ENCODE measurements at places on chromosomes 16 and 17.

- no peak for DNase-seq
Measured at GRCh38 chr16:87681981-87682570, 79.8 kb downstream of the JPH3 start.

DNA sequence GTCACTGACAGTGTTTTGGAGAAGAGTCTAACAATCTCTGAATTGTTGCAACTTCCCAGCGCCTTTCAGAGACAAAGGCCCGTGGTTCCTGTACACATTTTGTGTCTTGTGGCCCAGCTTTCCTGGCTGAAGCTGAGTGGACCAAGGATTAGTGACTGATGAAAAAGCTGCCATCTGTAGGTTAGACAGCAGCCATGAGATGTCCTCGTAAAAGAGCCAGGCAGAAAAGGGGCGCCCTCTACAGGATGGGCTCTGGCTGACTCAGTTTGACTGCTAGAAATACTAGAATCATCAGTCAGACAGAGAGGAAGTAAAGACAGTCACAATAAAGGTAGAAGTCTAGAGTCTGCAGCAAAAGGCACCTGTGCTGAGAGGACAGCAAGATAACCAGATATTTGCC, 26.5 kb upstream of the NF1 start:
- peak; percentile 2 for DNase-seq

DNA sequence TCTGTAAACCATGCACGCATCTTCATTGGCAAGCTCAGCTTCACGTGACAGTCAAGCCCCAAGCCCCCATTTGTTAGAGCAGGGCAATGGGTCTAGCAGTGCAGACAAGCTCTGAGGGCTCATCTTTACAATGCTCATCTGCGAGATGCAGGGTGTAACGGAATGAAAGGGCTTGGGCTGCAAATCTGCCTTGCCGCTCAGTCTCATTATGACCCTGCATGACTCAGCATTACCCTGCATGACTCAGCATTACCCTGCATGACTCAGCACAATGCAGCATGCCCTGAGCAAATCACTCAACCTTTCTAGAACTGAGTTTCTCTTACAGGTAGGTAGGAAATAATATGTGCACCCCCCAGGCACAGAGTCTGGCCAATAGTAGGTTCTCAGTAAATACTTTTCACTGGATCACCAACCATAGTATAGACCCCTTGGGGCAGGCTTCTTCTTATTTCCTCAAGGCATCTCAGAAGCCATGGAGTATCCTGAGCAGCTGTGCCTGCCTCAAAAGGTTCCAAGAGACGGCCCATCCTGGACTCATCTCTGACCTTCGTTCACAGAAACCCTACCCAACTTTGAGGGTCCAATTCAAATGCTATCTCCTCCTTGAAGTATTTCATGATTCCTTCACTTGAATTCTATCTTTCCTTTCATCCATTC, 391.3 kb upstream of the CDH5 start:
- DNase-seq = no peak

GRCh38 chr17:17106756-17107155, 64.5 kb downstream of the MPRIP start:
- DNase-seq = no peak

DNA sequence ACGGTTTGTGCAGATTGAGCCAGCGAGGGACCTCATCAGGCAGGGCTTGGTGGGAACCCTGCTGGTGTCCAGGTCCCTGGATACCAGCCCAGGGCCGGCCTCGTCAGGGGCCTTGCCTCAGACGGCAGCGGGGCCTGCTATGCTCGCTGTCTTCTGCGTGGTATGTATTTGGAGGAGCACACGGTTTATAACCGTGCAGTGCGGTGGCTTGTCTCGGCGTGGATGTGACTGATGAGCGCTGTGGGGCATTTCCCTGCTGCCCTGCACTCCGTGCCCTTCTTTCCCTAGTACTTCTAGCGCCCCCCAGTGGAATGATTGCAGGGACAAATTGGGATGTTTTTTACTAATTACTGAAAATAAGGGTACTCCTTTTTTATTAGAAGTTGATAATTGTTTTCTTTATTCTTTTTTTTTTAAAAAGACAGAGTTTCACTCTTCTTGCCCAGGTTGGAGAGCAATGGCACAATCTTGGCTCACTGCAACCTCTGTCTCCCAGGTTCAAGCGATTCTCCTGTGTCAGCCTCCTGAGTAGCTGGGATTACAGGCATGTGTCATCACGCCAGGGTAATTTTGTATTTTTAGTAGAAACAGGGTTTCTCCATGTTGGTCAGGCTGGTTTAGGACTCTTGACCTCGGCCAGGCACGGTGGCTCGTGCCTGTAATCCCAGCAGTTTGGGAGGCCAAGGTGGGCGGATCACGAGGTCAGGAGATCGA, 15.3 kb downstream of the TBCD start:
- DNase-seq = no peak

- no peak for DNase-seq
Measured at GRCh38 chr17:68714676-68715075, 113.5 kb upstream of the FAM20A start.

GRCh38 chr17:17025621-17026020, 16.6 kb upstream of the MPRIP start:
- DNase-seq = no peak

GRCh38 chr17:59838052-59838916, 54.5 kb downstream of the TUBD1 start:
- DNase-seq = peak; percentile 29

GRCh38 chr16:69799611-69800031, 37.5 kb downstream of the WWP2 start:
- no peak for DNase-seq

- DNase-seq = no peak
Measured at GRCh38 chr17:10871914-10872313, 34.0 kb upstream of the PIRT start.

- no peak for DNase-seq
Measured at GRCh38 chr16:29876594-29877249, 13.7 kb upstream of the CDIPT start.

- no peak for DNase-seq
Measured at GRCh38 chr17:74217888-74218287, 4.5 kb downstream of the TTYH2 start.

- no peak for DNase-seq
Measured at GRCh38 chr16:29644338-29644857, 18.6 kb upstream of the SPN start.

DNA sequence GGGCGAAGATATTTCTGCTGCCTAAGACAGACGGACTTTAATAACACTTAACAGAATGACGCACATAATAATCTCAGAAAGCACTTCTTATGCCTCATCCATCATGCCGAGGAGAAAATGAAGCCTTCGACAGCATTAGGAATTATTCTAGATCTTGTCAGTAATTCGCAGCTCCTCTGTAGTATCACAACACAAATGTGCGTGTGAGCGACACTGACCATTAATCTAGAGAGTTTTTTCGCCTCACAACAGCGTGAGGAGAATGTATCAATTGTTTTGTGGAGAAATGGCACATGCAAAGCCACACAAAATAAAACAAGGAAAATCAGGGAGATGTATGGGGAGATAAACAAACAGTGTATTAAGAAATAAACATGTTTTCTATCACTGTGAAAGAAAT, 410.2 kb upstream of the PSMD7 start:
- no peak for DNase-seq

- no peak for DNase-seq
Measured at GRCh38 chr17:14289162-14289561, 11.7 kb upstream of the HS3ST3B1 start.

DNA sequence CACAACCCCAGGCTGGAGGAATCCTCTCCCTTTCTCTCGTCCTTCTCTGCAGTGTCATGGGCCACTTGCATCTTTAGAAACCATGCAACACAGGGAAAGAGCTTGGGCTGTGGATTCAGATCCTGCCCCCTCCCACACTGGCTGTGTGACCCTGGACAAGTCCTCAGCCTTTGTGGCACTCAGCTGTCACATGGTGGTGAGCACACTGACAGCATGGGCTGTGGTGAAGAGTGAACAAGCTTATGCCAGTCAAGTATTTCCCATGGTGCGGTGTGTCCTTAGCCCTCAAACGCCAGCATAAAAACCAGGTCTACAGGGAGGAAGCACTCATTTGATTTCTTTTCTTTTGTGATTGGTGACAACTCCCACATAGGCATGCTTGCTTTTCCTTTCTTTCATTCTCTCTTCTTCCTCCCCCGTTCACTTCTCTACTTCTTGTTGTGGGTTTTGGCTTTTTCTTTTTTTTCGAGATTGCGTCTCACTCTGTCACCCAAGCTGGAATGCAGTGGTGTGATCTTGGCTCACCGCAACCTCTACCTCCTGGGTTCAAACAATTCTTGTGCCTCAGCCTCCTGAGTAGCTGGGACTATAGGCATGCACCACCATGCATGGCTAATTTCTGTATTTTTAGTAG, 314.2 kb downstream of the CPPED1 start:
- no peak for DNase-seq

GRCh38 chr16:8948831-8949230, 14.9 kb downstream of the USP7 start:
- no peak for DNase-seq

DNA sequence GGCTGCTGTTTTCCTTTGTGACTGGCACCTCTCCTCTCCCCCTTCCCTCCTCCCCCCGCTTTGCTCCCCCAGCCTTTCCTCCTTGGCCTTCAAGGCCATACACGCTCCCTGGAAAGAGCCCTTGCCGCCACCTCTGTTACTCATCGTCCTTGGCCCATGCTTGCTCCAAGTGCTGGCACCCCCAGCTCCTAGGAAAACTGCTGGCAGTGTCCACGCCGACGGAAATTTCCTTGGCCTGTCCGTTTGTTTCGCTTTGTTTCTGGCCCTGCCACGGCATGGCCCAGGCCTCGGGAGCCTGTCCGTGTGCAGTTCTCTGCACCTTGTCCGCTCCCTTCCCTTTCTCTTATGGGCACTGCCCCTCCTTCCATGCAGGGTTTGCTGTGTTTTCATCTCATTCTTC, 18.0 kb downstream of the CA5A start:
- DNase-seq = no peak

- no peak for DNase-seq
Measured at GRCh38 chr17:11935734-11936406, 61.4 kb downstream of the ZNF18 start.

- peak; percentile 81 for DNase-seq
Measured at GRCh38 chr16:27367461-27368357, 34.3 kb upstream of the IL21R start.

GRCh38 chr17:75097865-75098264, 10.1 kb downstream of the SLC16A5 start:
- DNase-seq = no peak

GRCh38 chr16:24685539-24686432, 43.7 kb upstream of the TNRC6A start:
- DNase-seq = no peak

DNA sequence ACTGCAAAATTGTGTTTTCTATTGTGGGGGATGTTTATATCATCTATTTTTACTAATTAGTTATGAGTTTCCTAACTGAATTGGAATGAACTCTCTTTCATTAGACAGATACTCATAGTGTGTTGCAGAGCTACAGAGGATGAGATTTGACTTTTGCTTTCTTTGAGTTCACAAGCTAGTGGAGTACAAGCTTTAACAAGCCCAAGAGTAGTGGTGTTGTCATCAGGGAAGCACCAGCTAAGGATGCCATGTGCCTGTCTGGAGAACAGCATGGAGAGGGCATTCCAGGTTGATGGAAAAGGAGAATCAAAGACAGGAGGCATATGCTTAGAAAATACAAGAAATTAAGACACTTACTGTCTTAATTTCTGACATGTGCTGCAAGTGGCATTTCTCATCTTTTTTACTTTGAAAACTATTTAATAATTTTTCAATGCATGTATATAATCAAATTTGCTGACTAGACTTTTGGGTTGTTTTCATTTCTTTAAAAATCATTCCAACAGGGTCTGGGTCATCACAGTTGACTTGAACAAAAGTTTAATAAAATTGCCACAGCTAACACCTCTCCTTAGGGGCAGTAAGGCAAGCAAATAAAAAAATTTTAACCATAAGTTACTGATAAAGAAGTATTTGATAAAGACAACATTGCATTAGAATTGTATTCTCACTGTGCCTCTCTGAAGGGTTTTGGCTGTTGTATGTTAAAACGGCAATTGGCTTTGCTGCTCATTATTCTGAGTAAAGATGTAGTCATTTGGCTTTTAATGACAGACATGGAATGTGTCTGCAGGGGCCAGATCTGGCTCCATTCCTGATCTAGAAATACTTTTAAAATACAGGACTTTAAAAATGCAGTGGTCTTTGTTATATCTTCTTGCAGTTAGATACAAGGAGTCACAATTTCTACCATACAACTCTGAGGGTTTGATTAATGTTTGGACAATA, 323.7 kb upstream of the CDH11 start:
- no peak for DNase-seq

- DNase-seq = no peak
Measured at GRCh38 chr16:86578061-86578599, at the start of gene FOXL1. Gene FOXL1 (plus strand): TSS chr16:86578549. CDS start chr16:86578724, 175 bp downstream.

GRCh38 chr17:81910840-81911276, 341 bp downstream of the PCYT2 start:
- DNase-seq = no peak

DNA sequence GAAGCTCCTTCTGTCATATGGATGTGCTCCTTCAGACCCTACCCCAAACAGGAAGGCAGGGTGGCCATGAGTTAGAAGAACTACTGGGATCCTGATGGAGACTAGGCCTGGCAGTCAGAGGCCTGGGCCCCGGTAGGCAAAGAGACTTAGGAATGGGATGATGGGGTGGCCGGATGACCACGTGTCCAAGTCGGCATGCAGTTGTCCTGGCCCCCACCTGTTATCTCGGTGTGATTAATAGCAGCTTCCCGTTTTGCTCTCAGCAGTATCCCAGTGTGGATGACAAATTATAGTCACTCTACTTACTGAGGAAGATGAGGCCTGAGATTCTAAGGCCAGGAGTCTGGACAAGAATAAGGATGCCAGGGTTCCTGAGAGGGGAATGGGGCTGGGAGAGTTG, 1.5 kb downstream of the TNFSF12 start:
- no peak for DNase-seq

DNA sequence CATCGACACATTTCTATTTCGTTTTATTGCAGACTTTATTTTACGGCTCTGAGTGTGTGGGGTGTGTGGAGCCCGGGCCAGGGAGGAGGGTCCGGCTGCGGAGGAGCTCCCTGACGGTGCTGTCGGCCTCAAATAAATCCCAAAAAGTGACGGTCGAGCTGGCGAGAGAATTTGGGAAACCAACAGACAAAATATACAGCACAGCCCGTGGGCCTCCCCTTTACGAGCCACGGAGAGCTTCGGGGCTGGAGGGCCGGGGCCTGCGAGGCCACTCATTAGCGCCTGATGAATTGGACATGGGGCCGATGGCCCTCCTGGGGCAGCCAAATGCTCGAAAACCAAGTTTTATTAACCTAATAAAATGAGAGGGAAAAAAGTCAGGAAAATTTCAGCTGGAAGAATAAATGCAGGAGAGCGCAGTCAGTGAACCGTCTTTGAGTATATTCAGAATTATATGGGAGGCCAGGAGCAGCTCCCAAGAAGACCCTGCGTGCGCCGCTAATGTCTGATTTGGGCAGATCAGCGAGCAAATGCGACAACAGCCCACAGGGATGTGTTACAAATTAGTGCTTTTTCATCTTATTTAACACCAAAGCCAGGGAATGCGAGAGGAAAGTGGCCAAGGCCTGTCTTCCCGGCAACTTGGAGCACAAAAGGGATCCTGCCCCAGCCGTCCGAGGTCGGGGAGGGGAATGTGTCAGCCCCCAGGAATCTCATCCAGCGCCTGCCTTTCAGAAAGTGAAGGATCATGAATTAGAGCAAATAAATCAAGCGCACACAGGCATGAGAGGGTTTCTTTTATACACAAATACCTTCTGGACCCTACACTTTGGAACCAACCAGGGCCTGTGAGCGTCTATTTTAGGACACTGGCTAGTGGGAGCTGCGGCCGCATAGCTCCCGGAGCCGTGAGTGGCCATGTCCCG, 249.1 kb downstream of the C16orf95 start:
- DNase-seq = no peak

- no peak for DNase-seq
Measured at GRCh38 chr17:30117675-30118081, 1.1 kb downstream of the NSRP1 start.

- DNase-seq = no peak
Measured at GRCh38 chr17:77675411-77675810, 283.1 kb upstream of the TNRC6C start.

All from activated T-helper 9 cell treated with anti-CD3 and anti-CD28 coated beads, Interleukin-2, amount 50 U/mL, for 16 hours (primary cell).